K562 (cell line): ENCODE measurements at places on chromosomes 4 and X. TPM values are rescaled to one million over a fixed set of nuclear protein-coding genes. Genes with fewer than 3 reads are reported as not detected.
A peak's percentile ranks its signal among the peaks of the same experiment; 100 is the strongest.

The SLC34A2 gene
- total RNA-seq, result 1.2 and 1.5 TPM in 2 replicates

DNA sequence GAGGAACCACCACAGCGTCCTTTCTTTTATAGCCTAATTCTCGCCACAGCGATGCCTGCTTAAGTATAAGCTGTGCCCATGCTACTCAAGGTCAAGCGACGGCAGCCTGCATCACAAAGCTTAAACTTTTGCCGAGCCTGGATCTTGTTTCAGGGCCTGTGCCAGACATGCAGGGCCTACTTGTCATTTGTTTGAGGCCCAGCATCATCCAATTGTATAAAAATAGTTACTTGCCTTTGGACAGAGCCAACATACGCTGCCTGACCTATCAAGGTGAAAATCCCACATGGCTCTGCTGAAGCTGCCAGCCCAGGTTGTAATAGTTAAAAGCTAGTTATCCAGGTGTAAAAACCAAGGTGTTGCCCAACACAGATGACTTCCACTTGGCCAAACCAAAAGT lies 107.1 kb downstream of the TMEM131L start:
- no peak for DNase-seq

DNA sequence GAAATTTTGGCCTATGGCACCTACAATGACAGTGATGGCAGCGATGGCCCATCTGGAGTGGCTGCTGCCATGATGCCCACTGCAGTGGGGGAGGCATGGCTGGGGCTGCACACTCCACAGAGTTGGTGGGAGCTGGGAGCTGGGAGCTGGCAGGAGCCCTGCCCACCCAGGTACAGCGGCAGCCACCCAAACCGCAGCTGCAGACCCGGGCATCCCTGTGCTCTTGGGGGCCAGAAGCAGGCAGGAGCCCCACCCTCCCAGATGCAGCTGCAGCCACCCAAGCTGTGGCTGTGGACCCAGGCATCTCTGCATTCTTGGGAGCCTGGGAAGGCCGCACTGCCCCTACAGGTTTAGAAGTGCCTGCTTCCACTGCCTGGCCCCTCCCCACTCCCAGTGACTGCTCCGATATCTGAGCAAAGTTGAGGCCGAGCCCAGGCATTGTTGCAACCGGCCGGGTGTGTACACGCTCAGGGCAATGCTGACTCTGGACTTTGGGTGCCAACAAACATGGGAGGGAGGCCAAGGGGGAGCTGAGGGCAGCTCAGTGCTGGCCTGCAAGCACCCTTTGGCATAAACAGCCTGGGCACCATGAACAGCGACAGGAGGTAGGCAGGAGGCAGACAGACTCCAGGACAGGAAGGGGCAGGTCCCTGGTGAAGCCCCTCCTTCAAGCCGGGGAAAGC lies 82.8 kb downstream of the PPP4R3C start:
- no peak for DNase-seq

DNA sequence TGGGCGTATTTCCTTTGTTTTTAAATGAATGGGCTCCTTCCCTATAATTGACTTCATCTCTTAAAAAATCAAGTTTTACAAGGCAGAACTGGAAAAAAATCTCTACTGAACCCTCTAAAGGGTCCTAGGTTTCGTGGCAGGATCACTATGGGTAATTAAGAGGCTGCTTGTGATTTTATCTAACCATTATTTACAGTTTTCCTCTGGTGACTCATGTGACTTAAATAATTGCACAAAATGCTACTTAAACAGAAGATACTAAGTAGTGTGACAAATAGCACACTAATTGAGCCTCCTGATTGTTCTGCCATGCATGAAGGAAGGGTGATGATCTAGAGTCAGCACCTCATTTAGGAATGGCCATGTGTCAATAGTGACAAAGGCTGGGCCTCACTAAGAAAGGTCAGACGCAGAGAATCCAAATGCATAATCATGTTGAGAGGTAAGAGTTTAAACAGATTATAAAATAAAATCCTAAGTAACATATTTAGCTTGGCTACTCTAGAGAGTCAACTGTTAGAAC lies 35.5 kb downstream of the OFD1 start:
- no peak for DNase-seq

DNA sequence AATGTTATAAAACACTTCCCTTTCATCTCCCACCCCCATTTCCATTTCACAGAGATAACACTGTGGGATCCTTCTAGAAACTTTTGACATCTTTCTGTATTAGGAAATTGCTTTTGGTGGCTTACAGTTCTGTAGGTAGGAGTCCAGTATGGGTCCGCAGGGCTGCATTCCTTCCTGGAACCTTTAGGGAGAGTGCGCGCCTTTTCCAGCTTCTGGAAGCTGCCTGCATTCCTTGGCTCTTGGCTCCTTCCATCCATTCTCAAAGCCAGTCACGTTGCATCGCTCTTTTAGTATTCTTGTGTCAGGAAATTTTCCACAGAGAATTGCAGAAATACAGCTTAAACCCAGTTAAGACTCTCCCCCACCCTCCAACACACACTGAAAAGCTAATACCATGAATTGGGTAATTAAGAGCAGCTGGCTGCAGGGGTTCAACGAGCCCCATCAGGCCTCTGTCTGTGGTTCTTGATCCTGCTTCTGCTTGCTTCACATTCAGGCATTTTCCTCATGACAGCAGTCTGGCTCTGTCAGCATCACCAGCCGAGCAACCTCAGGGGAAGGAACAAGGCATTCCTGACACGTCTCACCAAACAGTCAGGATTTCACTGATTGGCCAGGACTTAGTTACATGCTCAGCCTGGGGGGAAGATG lies 48.8 kb downstream of the SEPTIN11 start:
- DNase-seq, result no peak

The ANOS1 gene
- total RNA-seq, result 0.04 and 0.09 TPM in 2 replicates

The MAGEA2 gene
- 23.5 and 27.5 TPM in 2 replicates for total RNA-seq

The AMMECR1 gene
- 30.5 and 33.9 TPM in 2 replicates for total RNA-seq

GRCh38 chr4:53378171-53378482 lies 686 bp downstream of the FIP1L1 start:
- DNase-seq, result no peak

DNA sequence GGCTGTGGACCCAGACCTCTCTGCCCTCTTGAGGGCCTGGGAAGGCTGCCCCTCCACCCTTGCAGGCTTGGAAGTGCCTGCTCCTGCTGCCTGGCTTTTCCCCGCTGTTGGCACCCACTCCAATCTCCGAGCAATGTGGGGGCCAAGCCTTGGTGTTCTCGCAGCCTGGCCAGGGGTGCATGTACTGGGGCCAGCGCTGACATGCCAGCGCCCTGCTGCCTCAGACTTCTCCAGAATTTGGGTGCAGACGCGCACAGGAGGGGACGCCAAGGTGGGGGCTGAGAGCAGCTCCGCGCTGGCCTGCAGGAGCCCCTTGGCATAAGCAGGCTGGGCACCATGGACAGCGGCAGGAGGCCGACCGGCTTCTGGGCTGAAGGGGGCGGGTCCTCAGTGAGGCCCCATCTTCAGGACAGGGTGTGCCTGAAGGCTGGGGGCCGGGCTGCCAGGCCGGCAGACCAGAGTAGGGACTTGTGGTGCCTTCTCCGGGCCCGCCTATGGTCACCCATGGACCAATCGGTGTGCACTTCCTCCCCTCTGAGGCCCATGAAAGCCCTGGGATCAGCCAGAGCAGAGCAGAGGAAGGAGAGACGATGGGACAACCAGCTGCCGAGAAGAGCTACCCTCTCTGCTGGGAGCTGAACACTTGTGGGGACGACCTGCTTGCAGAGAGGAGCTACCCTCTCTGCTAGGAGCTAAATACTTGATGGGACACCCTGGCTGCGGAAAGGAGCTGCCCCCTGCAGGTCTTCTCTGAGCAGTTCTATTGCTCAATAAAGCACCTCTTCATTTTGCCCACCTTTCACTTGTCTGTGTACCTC lies 118.3 kb downstream of the DNAAF6 start:
- DNase-seq, result peak; percentile 23

DNA sequence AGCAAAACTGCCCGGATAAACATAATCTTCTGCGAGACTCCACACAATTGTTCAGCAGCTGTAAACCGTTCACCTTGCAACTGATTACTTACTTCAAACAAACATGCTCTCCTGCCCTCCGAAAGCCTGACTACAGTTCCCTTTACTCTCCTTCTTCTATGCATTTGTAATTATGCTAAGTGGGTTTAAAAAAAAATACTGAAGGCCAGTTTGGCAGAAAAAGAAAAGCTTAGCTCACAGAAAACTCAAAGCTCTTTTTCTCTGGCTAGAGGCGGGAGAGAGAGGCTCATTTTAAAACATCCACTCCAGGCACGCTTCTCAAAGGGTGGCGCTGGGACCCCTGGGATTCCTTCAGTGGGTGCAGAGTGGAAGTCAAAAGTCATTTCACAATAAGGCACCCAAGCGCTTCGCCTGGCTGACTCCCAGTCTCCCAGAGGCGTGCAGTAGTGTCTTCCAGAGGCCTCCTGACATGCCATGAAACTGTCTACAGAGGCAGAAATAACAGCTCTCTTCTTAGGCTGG lies 1.9 kb downstream of the DHRSX start:
- DNase-seq, result no peak

DNA sequence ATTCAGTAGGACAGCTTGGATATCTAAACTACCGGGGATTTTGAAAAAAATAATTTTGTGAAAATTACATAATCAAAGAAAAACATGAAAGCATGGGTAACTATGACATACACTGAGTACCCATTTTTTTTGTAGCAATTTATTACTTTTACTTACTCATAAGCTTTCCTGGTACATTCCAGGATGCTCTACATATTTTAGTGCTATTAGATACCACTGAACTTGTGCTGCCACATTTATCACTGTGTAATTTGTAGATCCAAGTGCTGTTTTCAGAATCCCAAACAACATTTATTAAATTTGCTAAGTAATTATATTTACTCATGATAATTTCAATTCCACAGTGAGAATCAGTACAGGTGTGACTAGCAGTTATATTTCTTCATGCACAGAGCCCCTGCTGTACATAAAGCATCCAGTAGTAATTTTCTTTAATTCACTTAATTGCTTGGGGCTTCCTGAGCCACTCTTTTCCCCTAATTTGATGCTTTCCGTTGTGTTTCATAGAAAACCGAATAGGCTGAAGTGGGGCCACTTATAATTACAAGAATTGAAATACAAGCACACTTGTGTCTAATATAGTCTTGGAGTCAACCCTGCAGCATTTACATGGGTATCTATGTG lies 2254.4 kb downstream of the ARAP2 start:
- DNase-seq, result no peak

DNA sequence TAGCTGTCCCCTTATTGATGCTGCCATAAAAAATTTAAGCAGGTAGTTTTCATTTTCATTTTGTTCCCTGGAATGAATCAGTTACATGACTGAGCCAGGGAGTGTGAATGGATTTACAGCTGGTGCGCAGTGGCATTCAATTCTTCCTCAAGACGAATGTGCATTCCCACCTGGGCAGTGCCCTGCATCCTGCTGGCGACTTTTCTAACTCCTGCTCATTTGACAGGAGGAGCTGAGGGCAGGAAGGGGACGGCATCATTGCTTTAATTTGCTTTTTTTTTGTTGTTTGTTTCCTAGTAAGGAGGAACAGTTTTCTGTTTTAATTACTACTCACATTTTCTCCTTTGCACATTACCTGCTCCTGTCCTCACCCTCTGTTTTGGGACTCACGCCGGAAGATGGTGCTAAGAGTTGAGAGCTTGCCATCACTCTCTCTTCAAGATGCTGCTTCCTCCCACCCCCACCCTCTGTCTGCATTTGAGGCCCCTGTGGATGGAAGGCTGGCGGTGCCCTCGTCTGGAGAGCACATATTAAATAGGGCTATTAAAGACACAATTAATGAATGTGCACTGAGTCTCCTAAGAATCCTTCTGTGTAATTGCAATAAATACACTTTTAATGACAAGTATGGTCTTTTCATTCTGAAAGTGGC lies 35.8 kb downstream of the PSAPL1 start:
- DNase-seq, result no peak

GRCh38 chrX:154396973-154397887 lies 947 bp upstream of the RPL10 start:
- peak; percentile 81 for DNase-seq

The XK gene
- total RNA-seq, result 13.7 and 14.3 TPM in 2 replicates

The GPAT3 gene
- 14.9 and 15.0 TPM in 2 replicates for total RNA-seq

GRCh38 chr4:24212642-24213041 lies 322.8 kb upstream of the PPARGC1A start:
- DNase-seq, result no peak

DNA sequence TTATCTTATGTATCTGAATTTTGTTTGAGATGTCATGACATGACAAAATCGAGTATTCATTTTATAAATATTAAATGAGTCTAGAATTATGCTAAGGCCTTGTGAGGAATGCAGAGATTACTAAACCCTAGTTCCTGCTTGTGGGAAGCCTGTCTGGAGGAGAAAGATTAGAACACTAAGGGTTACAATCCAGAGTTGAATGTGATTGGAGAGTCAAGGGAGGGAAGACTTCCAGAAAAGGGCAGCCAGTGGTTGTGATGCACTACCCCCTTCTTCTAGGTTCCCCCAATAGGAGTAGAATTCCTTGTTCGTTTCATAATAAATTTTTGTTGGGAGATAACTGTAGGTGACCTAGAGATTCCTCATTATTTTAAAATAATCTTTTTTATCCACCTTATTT lies 141.1 kb downstream of the AFF1 start:
- DNase-seq, result no peak

- peak; percentile 94 for DNase-seq
Observed at GRCh38 chr4:78599931-78600375, 48.4 kb downstream of the ANXA3 start.

The IL3RA gene
- not detected in 2 replicates for total RNA-seq

DNA sequence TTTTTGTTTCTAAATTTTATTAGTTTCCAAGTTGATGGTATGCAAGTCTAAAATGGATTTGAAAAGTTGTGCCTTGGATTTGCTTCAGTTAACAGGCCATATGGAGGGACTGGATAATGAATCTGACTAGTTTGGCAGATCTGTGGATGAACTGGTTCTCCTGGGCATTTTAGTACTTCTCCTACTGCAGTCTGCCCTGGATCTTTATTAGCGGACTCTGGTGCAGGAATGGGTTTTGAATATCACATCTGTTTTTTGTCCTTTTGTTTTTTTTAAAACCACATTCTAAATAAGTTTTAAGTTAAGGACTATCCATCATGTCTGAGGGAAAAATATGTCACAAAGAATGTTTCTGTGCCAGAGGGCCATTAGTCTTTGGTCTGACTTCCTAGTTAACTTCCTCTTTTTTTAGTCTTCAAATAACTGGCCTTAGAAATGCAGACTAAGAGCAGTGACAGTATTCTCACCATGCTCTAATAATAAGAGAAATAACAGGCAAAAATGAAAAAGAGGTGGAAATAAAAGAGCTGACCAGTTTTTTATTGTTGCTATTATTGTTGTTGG lies 13.9 kb upstream of the DCK start:
- no peak for DNase-seq

The SPANXA1 gene
- not detected in 2 replicates for total RNA-seq

DNA sequence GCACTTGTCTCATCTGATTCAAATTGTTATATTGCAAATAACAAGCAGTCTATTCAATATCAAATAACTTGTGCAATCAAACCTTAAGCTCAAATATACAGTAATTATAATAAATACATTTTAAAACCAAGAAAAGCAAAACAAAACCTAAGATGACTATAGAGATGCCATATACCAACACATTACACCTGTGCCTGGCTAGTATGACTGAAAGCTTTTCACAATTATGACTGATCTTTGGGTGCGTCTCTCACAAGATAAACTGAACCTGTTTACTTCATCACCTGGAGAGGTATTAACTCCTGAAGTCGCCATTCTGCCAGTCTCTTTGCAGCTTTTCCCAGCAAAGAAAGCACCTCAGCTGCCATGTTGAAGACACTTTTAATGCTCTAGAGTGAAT lies 41.3 kb downstream of the ACSL4 start:
- DNase-seq, result no peak

GRCh38 chrX:36431819-36432218 lies 512.3 kb downstream of the CFAP47 start:
- DNase-seq, result no peak

- DNase-seq, result no peak
Observed at GRCh38 chr4:80594701-80595100, 259.2 kb downstream of the CFAP299 start.

- DNase-seq, result no peak
Observed at GRCh38 chr4:111595456-111595855, 549.8 kb upstream of the FAM241A start.
